ENCODE measurements at places on chromosomes 3 and 15.

- no peak for DNase-seq
These were observed 108.7 kb upstream of the EIF1B start for GRCh38 chr3:40200692-40201316.

DNA sequence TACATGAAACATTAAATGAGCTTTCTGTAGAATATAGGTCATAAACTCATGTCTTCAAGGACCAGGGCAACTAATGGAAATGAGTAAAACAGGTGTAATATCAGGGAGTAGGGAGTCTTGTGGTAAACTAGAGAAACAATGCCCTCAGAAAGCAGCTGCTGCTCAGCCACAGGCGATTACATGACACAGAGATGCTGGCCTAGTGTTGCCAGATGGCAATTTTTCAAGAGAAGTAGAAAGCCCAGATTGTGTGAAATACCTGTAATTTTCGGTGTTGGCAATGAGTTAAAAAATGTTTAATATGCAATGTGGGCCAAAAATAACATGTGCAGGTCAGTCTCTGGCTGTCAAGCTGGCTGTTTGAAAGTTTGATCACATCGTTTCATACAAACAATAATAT lies 23.4 kb downstream of the NCEH1 start:
- no peak for DNase-seq

DNA sequence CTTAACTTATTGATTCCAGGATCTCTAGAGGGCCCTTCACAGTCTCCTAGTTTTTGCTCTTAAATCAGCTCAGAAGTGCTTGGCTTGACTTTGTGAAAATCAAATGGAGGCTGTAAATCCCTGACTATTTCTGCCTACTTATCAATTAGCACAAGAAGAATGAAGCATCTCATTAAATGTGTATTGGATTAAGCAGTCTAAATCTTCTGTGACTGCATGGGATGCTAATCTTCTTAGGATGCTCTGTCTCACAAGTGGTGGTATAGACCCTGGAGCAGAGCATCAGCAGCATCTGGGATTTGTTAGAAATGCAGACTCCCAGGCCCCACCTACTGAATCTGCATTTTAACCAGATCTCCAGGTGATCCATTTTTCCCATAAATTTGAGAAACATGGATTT lies 488.7 kb downstream of the AGBL1 start:
- no peak for DNase-seq

GRCh38 chr15:50854601-50855490 lies 53.6 kb upstream of the AP4E1 start:
- no peak for DNase-seq

DNA sequence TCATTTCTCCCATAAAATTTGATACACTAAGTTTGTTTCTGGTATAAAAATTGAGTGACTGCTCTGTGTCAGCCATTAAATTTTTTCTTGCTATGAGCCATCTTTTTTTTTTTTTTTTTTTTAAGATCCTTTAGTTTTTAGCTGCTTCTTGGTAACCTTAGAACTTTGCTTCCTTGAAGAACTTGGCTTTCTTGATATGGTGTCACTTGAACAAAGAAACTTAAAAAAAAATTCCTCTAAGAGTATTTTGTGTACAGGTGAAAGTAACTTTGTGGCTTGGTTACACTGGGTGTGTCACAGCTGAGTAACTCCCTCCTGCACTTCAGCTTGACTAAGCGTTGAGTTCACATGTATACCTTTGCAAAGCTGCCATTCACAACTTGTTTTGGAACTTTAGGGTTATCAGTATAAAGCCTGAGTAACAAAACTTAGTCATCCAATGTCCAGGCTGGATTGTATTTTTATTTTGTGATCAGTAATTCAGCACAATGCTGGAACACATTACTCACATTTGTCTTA lies 6.5 kb downstream of the CHD2 start:
- peak; percentile 65 for DNase-seq

GRCh38 chr3:115436767-115437301 lies 186.5 kb upstream of the GAP43 start:
- no peak for DNase-seq

DNA sequence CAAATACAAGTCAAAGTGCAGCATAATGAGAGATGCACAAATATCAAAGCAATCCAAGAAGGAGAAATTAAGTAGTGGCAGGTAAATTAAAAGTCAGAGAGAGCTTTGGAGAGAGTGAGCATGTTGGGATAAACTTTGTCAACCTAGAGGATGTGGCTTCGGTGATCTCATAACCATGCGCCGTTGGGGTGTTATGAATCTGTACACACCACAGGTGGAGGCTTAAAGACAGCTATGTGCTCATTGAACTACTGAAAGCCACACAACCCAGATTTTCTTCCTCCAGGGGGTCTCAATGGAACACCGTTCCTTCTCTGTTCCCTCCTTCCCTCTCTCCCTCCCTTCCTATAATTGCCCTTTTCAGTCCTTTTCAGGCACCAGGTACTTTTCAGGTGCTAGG lies 52.0 kb downstream of the SUCNR1 start:
- no peak for DNase-seq

DNA sequence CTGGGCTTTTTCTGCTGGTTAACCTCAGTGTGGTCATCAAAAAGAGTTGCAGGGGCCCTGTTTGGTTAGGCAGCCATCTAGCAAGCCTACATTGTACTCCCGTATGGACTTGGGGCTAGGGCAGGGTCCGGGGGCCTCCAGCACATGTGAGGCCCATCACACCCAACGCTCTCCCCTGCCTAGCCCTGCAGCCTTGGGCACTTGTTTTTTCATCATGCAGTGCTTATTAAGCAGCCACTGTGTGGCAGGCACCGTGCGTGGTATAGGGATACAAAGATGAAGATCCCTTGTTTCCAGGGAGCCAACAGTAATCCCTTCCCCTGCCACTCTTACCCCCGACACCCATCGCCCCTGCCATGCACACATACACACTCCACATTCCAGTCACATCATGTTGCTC lies 14.2 kb downstream of the MRAS start:
- DNase-seq: no peak

- DNase-seq: no peak
These were observed 655.3 kb upstream of the ALCAM start for GRCh38 chr3:104711406-104711805.

DNA sequence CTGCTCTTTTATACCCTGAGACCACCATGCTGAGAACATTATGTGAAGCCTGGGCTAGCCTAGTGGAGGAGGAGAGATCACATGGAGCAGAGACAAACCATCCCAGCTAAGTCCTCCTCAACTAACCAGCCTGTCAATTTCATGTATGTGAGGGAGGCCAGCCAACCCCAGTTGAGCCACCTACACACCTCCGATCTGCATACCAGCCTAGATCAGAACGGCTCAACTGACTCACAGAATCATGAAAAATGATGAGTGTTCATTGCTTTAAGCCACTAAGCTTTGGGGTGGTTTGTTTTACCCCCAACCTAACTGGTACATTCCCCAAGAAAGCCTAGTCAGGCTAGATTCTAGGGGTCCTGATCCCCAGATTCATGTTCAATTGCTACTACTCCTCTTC lies 19.4 kb upstream of the CA12 start:
- DNase-seq: no peak

GRCh38 chr3:188345223-188345622 lies 191.3 kb downstream of the LPP start:
- no peak for DNase-seq
